Stimulated activated CD8-positive, alpha-beta memory T cell treated with anti-CD3 and anti-CD28 coated beads, Interleukin-12 subunit alpha, Interleukin-12 subunit beta, amount 100 ng/mL, for 1 hour (primary cell): ENCODE measurements at places on chromosomes 7 and 10.

DNA sequence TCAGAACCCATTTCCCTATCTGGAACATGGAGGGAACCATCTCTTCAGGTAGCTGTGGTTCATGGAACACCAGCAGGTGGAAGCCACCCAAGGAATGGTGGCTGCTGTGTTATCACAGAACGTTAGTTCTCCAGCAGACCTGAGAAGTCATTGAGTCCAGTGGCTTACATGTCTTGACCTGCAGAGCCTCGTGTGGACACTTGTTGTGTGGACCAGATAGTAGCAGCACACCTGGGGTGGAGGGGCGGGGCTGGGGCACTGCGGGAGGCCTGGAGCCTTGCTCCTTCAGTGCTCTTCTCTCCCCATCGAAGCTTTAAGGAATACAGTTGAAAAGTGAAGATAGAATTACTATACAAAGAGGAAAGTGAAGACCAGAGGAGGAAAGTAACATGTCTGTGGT lies 42.4 kb downstream of the VWA2 start:
- no peak for DNase-seq

- no peak for DNase-seq
Measured at GRCh38 chr7:44194069-44194468, 4.8 kb upstream of the GCK start.

DNA sequence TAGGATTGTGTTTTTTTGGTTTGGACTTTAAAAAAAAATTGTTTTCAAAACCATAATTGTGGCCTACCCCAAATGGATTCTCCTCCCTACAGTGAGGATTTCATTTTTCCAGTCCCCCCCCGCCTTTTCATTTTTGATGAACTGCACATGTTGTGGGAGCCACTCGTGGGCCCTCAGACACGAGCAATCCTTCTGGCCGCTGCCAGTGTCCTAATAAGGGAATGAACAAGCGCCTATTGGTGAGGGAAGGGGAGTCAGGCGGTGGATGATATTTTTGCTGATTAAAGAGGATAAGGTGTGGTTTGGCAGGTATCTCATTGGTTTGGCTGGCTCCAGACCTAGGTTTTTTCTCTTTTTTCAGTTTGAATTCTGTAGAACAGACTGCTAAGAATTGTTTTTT lies 78.7 kb upstream of the AGBL3 start:
- no peak for DNase-seq

- DNase-seq = no peak
Measured at GRCh38 chr7:30596014-30596641, 1.4 kb downstream of the GARS1 start.

DNA sequence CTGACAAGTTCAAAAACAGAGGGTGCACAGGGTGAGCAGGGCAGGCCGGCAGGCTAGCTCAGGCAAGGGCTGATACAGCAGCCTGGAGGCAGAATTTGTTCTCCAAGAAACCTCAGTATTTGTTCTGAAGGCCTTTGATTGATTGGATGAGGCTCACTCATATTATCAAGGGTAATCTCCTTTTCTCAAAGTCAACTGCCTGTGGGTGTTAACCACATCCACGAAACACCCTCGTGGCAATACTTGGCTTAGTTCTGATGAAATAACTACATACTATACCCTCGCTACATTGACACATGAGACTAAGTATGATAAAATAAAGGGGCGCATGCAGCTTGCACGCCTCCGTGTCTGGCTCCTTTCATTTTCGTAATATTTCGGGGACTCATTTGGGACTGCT lies 4.4 kb upstream of the PPP2R2D start:
- DNase-seq = no peak
